ENCODE measurements at places on chromosomes 3 and 15.

- ATAC-seq, result no peak
Measured at GRCh38 chr3:81041331-81041730, 720.1 kb downstream of the GBE1 start.

- peak; percentile 68 for ATAC-seq
Measured at GRCh38 chr3:71360180-71360579, 223.3 kb downstream of the FOXP1 start.

DNA sequence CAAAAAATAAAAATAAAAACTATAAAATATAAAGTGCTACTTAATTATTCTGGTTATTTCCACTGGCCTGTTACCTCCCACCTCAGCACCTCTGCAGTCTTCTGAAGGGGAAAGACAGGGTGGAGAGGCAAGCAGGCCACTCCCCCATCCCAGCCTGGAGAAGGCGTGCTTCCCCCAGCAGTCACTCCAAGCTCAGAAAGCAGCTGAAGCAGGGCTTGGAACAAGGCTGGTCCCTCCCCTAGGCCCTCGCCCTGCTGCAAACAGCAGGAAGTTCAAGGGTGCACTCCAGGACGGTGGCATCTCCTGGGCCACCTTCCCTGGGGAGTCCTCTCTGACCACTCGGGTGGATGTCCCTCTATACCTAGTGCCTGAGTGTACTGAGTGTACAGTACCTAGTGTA lies 21.4 kb downstream of the CACNA2D2 start:
- no peak for ATAC-seq

- no peak for ATAC-seq
Measured at GRCh38 chr15:73751899-73752805, 999 bp downstream of the INSYN1 start.

DNA sequence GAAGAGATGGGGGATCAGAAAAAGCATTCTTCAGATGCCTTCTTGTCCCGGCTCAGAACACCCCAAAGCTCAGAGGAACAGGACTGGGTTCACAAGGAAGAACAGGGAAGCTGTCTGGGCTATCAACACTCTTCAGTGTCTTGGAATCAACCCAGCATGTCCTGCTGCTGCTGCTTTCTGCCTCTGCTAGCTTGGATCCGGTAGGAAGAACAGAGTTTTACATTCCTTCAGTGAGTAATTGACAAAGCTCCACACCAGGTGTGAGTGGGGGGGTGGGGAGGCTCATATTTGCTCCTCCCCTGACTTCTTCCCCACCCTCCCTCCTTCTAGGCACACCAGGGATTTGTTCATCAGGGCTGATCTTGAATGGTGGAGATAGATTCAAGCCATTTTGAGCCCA lies 13.1 kb upstream of the ETV5 start:
- no peak for ATAC-seq
